Stimulated activated CD4-positive, alpha-beta T cell treated with anti-CD3 and anti-CD28 coated beads, Interleukin-1b, Interleukin-23, amount 100 ng/mL, for 1 hour (primary cell): ENCODE measurements at places on chromosomes 7 and 10.

- no peak for DNase-seq
Observed at GRCh38 chr7:74380720-74381119, 73.0 kb upstream of the GTF2IRD1 start.

GRCh38 chr10:78688230-78688900 lies 380.4 kb upstream of the ZMIZ1 start:
- no peak for DNase-seq

DNA sequence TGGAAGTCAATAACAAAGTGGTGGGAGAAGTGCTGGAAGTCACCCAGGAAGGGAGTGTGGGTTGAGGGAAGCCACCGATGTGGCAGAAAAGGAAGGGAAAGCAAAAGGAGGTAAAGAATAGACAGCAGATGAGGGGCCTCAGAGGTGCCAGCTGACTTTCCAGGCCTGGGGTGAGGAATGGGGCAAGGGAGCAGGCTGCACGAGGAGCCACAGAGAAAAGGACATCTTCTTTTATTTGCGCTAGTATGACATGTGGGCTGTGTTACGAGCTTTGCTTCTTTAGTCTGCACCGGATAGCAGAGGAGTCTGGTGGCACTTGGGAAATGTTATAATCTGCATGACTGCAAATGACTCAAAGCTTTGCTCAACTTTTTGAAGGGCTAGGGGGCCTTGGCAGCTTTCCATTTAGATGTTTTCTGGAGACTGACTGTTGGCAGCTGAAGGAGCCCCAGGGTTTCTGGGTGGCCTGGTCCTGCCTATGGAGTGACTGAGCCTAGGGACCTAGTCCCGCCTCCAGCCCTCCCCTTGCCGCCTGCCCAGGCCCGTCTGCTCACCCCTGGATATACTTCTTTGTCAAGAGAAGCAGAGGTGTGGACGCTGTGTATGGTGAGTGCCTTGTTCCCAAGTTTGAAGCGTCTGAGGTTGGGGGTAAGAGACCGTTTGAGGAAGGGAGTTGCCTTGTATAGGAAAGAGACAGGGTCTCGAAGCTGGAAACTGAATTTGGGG lies 5.1 kb downstream of the PRXL2A start:
- no peak for DNase-seq

DNA sequence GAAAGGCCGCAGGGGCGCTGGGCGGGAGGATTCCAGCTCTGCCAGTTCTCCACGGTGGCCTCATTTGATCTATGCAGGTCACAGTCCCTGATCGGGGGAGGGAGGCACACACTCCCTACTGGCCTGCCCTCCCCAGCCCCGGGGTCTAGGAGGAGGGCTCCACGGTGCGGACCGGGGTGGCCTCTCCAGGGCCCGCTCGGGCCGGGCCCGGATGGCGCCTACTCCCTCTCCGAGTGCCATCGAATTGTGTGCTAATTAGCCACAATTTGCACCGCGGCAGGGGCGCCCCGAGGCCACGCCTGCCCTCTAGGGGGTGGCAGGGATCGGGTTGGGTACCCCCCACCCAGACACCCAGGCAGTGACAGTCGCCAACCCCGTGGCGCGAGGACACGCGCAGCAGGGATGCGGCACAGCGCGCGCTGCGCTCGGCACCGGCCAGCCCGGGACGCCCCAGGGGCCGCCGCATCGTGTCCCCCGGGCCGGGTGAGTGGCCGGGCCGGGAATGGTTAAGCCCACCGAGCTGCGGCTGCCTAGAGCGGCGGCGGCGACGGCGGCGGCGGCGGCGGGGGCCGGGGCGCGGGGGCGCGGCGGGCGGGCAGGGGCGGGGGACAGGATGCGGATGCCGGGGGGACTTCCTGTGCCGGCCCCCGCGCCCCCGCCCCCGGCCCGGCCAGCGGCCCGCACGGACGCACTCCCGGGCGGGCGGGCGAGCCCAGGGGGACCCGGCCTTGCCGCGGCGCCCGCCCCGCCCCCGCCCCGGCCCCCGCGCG lies at the start of gene ZNF853:
Gene ZNF853 (plus strand): TSS at position 658 of the 770 bp plus-strand sequence. CDS start 565 bp downstream, outside the sequence.
- DNase-seq = no peak

DNA sequence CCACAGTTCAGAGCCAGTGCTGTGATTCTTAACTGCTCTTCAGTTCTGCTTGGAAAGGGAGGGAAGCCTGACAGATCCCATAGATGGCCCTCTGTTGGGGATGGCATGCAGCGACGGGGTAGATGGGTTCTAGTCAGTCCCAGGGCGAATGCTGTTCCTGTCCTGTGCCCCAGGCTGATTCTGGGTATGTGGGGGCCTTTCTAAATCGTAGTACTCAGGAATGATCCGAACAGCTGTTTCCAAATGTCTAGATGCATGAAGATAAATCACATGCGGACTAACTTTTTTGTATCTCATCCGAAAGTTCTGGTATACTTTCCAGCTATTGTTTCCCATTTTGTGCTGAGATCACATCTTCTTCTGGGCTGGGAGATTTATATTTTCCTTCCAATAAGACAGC lies 186.0 kb upstream of the MKI67 start:
- no peak for DNase-seq

DNA sequence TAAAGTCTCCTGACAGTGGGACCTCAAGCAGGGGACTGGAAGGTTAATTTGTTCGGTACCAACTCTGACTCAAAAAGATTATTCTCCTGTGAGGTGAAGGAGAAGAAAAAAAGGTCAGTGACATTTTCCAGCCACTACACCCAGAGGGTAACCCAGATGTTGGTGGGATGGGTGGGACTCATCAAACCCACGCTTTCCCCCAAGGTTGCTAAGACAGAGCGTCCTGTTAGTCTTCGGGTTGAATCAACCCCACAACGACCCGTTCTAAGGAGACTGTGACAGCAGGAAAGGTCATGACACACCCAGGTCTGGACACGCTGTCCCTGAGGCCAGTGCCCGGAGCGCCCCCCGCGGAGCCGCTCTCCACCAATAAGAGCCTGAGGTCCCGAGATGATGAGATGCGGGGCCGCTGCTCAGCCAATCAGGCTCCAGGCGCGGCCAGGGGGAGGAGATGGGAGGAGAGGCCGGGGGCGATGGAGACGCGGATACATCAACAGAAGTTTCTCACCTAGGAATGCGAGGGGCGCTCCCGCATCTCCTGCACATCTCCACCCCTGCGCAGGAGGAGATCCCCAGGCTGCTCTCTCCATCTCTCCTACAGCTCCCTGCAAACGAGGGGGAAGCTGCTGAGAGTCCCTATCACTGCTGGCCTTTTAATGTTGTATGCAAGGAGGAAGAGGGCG lies at the start of gene WNT16:
Gene WNT16 (plus strand): TSS at position 493 of the 683 bp plus-strand sequence. CDS start 293 bp downstream, outside the sequence.
- DNase-seq = no peak

- no peak for DNase-seq
Observed at GRCh38 chr10:110503528-110504110, 5.9 kb downstream of the DUSP5 start.

DNA sequence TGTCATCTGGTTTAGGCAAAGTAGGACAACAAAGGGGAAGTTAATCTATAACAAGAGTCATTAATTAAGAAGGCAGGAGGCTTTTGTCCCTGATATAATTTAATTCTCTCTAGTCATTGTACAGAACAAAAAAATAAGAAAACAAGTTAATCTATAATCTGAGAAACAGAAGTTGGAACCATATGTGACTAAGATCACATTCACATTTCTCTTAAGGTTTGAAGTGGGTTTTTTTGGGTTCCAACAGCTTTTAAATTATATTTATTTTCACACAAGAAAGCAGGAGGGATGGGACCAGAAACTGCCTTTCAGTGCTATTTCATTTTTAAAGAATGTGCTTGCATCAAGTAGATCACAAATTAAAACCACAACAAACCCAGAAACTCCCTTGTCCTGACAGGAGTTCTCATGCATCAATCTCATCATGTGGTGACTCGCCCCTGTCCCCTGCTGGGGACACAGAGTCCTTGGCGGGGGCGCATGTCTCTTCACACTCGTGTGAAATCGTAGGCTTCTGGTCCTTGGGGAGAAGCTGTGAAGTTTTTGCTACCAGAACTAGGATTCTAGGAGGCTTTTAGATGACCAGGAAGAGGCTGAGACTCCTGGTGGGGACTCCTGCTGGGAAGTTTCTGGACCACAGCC lies 10.1 kb upstream of the OPN4 start:
- no peak for DNase-seq

- DNase-seq = no peak
Observed at GRCh38 chr10:22609251-22609650, 105.1 kb downstream of the PIP4K2A start.

DNA sequence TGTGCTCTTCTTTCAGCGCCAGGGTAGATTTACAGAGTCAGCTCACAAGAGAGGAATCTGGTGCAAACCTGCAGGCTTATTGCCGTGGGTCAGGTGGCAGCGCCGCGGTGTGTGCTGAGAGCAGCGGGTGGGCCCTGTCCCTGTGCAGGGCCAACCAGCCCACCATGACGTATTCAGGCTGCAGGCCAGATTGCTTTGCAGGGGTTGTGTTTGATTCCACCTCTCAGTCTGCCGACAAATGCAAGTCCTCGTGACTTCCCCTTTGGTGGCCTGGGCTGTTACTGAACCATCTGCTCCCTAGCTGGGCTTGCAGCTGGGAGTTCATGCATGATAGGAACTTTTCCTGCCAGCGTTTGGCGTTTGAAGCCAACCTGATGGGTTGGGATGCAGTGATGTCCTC lies 66.7 kb upstream of the LEP start:
- no peak for DNase-seq

- no peak for DNase-seq
Observed at GRCh38 chr7:4552985-4553384, 129.1 kb upstream of the FOXK1 start.

DNA sequence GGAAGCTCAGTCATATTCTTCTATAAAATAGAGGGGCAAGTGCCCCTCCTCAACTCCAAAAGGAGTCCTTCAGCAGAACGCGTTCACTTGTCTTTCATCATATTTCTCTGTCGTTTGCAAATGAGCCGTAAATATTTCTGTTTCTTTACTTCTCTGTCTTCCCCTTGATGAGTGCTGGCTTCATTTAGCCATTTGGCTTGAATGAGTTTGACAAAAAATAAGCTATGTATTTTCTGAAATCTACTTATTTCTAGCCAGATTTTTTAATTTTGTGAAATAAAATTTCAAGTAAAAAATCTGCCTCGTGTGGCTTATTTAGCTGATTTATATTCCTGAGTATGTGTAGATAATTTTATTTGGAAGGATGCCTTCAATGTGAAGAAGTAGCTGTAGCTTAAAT lies 170.8 kb upstream of the DGKB start:
- no peak for DNase-seq

- no peak for DNase-seq
Observed at GRCh38 chr7:107937531-107937930, 46.5 kb downstream of the DLD start.

GRCh38 chr10:128109707-128110106 lies 16.5 kb downstream of the MKI67 start:
- no peak for DNase-seq

DNA sequence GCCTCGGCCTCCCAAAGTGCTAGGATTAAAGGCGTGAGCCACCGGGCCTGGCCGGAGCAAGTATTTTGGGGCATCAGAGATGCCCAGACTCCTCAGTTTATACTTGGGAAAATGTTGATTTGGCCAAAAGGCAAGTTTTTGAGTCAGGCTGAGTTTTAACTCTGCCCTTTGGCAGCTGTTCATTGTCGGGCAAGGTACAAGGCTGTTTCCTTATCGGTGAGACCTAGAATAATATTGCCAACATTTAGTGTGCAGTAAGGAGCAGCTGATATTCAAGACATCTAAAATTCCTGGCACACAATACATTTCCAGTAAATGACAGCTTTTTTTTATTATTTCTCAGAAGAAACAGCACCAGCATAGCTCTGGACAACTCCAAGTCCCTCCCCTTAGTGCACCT lies 147.6 kb upstream of the C7orf33 start:
- DNase-seq = no peak

DNA sequence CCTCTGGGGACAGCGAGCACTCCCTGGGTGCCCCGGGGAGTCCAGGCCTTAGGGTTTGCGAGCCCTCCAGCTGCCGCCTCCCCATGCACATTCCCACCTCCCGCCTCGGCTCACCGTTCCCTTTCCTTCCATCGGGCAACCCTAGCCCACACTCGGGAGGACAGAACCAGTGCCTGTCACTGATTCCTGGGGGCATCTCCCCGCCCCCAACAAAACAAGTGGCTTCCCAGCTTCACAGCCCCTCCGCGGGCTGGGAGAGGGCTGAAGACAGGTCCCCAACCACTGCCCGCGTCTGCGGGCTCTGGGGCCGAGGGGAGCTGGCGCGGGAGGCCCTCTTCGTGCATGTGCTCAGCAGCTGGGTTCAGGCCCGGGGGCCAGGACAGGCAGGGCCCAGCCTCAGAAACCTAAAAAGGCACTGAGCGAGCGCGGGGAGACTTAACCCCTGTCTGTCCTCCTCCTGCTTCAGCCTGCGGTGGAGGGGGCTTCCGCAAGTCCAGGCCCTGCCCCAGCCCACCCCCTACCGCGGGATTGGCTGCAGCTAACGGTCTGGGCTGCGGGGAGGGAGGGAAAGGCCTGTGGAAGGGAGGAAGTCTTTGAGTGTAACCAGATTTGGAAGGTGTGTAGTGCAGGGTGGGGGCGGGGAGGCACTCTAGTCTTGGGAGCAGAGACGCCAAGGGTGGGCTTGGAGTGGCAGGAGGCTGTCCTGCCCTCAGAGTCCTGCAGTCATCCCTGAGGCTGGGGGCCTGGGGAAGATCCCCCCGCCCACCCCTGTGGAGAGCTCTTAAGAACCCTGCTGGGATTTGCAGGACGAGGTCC lies 1.2 kb downstream of the FLNC start:
- no peak for DNase-seq

DNA sequence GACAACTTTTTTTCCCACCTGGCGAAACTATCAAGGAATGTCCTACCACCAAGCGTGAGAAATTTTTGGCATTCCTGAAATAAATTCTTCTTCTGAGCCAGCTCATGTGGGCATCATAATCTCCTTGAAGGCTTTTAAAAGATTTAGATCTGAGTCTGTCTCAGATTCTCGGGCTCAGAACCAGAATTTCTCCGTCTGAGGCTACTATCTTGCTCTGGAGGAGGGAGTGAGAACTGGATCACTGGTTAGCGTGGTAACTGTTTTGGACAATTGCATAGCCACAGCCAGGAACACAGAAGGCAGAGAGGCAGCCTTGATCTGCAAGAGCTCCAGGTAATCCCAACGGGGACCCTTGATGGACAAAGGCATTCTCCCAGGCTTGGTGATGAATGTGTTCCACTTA lies 1.0 kb upstream of the PLAC9 start:
- no peak for DNase-seq

DNA sequence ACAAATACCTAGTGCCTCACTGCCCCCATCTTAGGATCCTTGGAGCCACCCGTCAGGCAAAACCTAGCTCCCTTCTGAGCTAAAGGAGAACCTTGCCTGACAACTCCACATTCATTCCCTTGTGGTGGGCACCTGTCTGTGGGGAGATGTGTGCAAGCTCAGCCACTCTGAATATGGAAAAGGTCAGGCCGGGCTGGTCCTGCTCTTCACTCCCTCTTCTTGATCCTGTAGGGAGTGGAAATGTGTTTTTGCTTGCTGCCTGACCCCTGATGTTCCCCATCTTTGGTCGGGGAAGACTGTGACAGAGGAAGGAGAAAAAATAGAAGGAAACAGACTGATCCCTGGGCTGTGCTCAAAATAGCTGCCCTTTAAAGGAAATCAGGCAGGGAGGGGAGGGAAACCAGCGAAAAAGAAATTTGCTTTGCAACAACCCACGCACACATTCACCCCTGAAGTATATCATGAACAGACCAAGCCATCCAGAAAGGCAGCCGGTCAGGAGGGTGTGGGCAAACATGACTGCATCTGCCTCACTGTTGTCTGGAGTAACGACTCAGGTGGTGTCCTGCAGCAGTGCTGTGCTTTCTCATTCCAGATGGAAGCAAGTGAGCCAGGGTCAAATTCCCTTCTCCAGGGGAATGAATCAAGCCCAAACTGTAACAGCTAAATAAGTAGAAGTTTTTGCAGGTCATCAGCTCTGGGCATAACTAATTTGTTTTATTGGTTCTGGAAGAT lies 74.0 kb downstream of the SCRN1 start:
- no peak for DNase-seq
